Stomach (tissue), 19 donors: ENCODE measurements at places on chromosomes 2 and 18. TPM values are rescaled to one million over a fixed set of nuclear protein-coding genes. Genes with fewer than 3 reads are reported as not detected.
A peak's percentile ranks its signal among the peaks of the same experiment; 100 is the strongest.

Gene ANKRD44
- total RNA-seq, result 58.4 TPM

Gene CD302
- 4.6 TPM for total RNA-seq

Gene PLB1
- 0.45 TPM for total RNA-seq

Gene NETO1
- total RNA-seq, result 1.2 TPM

Gene SLC39A6
- total RNA-seq, result 32.9 TPM

Gene EVX2
- not detected for total RNA-seq

Gene GAL3ST2
- total RNA-seq, result not detected

Gene OXER1
- not detected for total RNA-seq

Gene GREB1
- 11.0 TPM for total RNA-seq

Gene CTLA4
- not detected for total RNA-seq

Gene PSD4
- total RNA-seq, result 73.5 TPM

Gene ANKRD23
- 2.3 TPM for total RNA-seq

Gene ODC1
- total RNA-seq, result 47.8 TPM

Gene G6PC2
- total RNA-seq, result not detected

Gene IHH
- total RNA-seq, result 59.1 TPM

Gene OSR1
- 1.2 TPM for total RNA-seq

Gene SERPINB11
- not detected for total RNA-seq

Gene UCN
- total RNA-seq, result not detected

Gene LAMA3
- 140 TPM for total RNA-seq

- no peak overlapping the region for H3K4me3 ChIP-seq
- no peak overlapping the region for H3K27ac ChIP-seq
- no peaks in the 10 kb centered on the region for H3K27me3 ChIP-seq
- H3K4me1 ChIP-seq, result no peaks in the 10 kb centered on the region
- no peaks in the 10 kb centered on the region for H3K36me3 ChIP-seq
Measured at GRCh38 chr2:123644053-123644452, 381.0 kb upstream of the CNTNAP5 start.

- H3K27ac ChIP-seq, result no peak overlapping the region
- peak; percentile 32 for DNase-seq
- no peak overlapping the region for H3K4me3 ChIP-seq
- H3K36me3 ChIP-seq, result no peaks in the 10 kb centered on the region
- H3K4me1 ChIP-seq, result no peaks in the 10 kb centered on the region
Measured at GRCh38 chr18:62637807-62638687, 77.3 kb upstream of the PHLPP1 start.

GRCh38 chr2:110642360-110642759 lies 35.5 kb downstream of the BUB1 start:
- no peak for DNase-seq
- no peaks in the 10 kb centered on the region for H3K36me3 ChIP-seq
- H3K27me3 ChIP-seq, result no peaks in the 10 kb centered on the region
- no peak overlapping the region for H3K27ac ChIP-seq
- no peaks in the 10 kb centered on the region for H3K4me1 ChIP-seq

GRCh38 chr2:215707608-215708007 lies 271.7 kb upstream of the FN1 start:
- no peak for DNase-seq
- no peaks in the 10 kb centered on the region for H3K36me3 ChIP-seq
- H3K4me1 ChIP-seq, result peaks cover 7% of the 10 kb centered on the region
- H3K27me3 ChIP-seq, result no peaks in the 10 kb centered on the region
- no peak overlapping the region for H3K4me3 ChIP-seq
- no peak overlapping the region for H3K27ac ChIP-seq

GRCh38 chr2:111697560-111697959 lies 186.4 kb downstream of the ANAPC1 start:
- H3K4me1 ChIP-seq, result peaks cover 16% of the 10 kb centered on the region
- H3K27ac ChIP-seq, result no peak overlapping the region
- no peaks in the 10 kb centered on the region for H3K36me3 ChIP-seq
- H3K27me3 ChIP-seq, result no peaks in the 10 kb centered on the region

GRCh38 chr2:23484767-23485166 lies 99.8 kb downstream of the KLHL29 start:
- H3K4me1 ChIP-seq, result no peaks in the 10 kb centered on the region
- DNase-seq, result no peak
- H3K27me3 ChIP-seq, result peaks cover 6% of the 10 kb centered on the region
- no peaks in the 10 kb centered on the region for H3K36me3 ChIP-seq

DNA sequence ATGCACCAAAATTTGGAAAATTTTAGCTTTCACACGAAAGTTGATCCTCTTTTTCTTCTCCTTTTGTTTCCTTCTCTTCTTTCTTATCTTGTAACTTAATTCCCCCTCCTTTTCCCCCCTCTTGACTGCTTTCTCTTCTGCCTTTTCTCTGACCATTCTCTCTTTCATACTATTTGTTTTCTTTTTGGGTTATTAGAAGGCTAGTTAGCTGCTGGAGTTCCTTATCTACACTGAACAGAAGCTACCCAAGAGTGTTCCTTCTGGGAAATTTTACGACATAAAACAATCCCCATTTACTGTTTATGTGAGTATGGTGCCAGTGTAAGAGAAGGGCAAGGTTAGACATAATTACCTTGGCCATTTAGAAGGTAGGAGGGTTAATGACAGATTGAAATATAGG lies 218.4 kb upstream of the DTNA start:
- no peak for DNase-seq
- peaks cover 18% of the 10 kb centered on the region for H3K4me1 ChIP-seq
- H3K27ac ChIP-seq, result no peak overlapping the region
- H3K27me3 ChIP-seq, result no peaks in the 10 kb centered on the region
- H3K4me3 ChIP-seq, result no peak overlapping the region

DNA sequence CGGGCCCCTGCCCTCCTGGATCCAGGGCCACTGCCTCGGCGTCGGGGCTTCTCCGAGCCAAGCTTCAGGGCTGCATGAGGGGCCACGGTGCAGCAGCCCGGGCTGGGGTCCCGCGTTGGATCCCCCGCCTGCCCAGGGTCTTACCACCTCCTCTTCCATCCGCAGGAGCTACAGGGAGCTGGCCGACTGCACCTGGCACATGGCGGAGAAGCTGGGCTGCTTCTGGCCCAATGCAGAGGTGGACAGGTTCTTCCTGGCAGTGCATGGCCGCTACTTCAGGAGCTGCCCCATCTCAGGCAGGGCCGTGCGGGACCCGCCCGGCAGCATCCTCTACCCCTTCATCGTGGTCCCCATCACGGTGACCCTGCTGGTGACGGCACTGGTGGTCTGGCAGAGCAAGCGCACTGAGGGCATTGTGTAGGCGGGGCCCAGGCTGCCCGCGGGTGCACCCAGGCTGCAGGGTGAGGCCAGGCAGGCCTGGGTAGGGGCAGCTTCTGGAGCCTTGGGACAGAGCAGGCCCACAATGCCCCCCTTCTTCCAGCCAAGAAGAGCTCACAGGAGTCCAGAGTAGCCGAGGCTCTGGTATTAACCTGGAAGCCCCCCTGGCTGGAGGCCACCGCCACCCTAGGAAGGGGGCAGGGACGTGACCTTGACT lies 52.1 kb downstream of the RAMP1 start:
- no peaks in the 10 kb centered on the region for H3K36me3 ChIP-seq
- no peak overlapping the region for H3K4me3 ChIP-seq
- H3K27ac ChIP-seq, result no peak overlapping the region
- no peaks in the 10 kb centered on the region for H3K4me1 ChIP-seq

GRCh38 chr2:20568501-20569463 lies 82.1 kb downstream of the HS1BP3 start:
- H3K4me3 ChIP-seq, result no peak overlapping the region
- no peaks in the 10 kb centered on the region for H3K27me3 ChIP-seq
- H3K36me3 ChIP-seq, result no peaks in the 10 kb centered on the region
- peak overlapping the region; percentile 45 for H3K27ac ChIP-seq
- H3K4me1 ChIP-seq, result peaks cover 8% of the 10 kb centered on the region

- H3K4me1 ChIP-seq, result no peaks in the 10 kb centered on the region
- H3K27me3 ChIP-seq, result no peaks in the 10 kb centered on the region
- no peak for DNase-seq
- peaks cover 26% of the 10 kb centered on the region for H3K36me3 ChIP-seq
- H3K4me3 ChIP-seq, result no peak overlapping the region
Measured at GRCh38 chr18:35368595-35368994, 8.5 kb downstream of the ZNF396 start.

DNA sequence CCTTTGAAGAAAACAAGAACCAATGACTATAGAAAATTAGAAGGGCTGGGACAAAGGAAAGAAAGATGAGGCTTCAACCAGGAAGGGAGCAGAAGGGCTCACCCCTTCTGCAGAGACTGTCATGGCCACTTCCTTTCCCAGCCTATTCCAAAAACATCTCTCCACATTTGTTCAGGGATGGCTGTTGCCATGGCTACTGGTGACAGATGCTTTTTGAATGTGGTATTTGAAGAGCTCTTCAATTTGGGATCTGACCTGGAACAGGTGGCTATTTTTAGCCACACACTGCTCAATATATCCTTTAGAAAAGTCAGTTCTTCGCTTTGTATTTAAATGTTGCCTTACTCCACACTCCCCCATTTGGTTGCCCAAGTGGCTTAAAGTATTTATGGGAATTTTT lies 64.1 kb upstream of the LCLAT1 start:
- H3K4me1 ChIP-seq, result no peaks in the 10 kb centered on the region
- H3K27me3 ChIP-seq, result no peaks in the 10 kb centered on the region
- no peaks in the 10 kb centered on the region for H3K36me3 ChIP-seq
- no peak for DNase-seq
- no peak overlapping the region for H3K27ac ChIP-seq

- H3K36me3 ChIP-seq, result no peaks in the 10 kb centered on the region
- H3K27me3 ChIP-seq, result no peaks in the 10 kb centered on the region
- peak overlapping the region; percentile 99 for H3K27ac ChIP-seq
Measured at GRCh38 chr2:231602859-231603467, 10.3 kb downstream of the TEX44 start.

DNA sequence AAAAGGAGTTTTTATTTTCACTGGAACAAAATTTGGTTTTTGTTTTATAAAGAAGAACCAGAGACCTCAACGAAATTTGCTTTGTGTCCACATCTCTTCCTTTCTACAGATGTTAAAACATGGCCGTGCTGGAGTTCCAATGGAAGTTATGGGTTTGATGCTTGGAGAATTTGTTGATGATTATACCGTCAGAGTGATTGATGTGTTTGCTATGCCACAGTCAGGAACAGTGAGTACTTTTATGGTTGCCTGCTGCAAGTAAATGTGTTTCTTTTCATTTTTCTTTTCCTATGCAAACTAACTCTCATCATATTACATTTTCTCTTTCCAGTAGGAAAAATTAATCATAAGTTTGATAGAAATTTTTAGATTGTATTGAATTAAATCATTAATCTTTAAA lies 48.4 kb upstream of the TBR1 start:
- H3K27me3 ChIP-seq, result no peaks in the 10 kb centered on the region
- peaks cover 30% of the 10 kb centered on the region for H3K36me3 ChIP-seq
- DNase-seq, result no peak
- no peak overlapping the region for H3K27ac ChIP-seq
- H3K4me3 ChIP-seq, result no peak overlapping the region

GRCh38 chr2:156630579-156631337 lies 194.6 kb downstream of the GPD2 start:
- H3K4me3 ChIP-seq, result no peak overlapping the region
- H3K27me3 ChIP-seq, result no peaks in the 10 kb centered on the region

DNA sequence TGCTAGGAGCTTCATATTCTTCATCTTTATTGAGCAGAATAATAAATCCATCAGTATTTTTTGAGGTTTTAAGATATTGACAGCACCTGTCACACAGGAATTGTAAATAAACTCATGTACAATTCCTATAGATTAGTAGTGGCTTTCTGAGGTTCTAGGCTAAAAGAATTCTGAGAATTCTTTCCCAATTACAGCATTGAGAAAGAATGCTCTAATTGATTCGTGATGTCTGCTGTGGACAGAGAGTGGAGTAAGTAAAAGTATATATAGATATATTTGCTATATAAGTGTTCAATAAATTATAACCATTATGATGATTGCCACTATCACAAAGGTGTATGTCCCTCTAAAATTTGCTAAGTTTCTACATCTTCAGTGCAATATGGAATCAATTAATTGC lies 186.5 kb upstream of the NRP2 start:
- DNase-seq, result no peak
- no peaks in the 10 kb centered on the region for H3K36me3 ChIP-seq
- no peak overlapping the region for H3K4me3 ChIP-seq

DNA sequence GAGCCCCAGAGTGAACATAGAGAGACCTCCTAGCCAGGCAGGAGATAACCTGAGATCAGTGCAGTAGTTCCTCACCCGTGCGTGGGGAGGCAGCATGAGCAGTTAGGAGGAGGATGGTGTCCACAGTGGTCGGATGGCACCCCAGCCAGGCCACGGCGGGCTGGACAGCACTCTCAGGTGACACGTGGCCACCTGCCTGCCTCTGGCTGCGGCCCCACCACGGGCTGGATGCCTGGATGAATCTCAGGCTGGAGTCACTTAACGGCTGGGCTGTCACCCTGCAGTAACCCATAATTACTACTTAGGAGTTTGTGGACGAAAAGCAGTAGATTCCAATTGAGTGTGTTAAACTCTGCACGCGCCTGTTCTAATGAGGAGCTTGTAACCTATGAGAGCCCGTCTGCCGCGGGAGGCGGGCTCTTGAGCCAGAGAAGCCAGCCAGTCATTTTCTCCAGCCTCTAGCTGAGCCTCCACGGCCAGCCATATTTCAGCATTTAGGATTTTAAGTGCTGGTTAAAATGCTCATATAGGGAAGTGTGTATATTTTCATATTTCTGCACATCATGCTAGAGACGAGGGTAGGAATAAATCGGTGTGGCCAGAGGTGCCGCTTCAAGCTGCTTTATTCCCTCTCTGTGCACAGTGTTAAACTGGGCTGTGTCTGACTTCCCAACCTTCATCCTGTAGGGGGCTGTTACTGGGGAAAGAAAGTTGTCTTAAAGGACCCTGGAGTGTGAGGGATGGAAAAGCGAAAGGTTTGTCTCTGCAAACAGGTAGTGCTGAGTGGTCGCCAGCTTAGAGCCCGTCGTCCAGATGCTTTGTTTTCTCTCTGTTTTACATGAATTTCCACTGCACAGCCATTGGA lies 144.0 kb downstream of the GLI2 start:
- no peak for DNase-seq
- peaks cover 10% of the 10 kb centered on the region for H3K4me1 ChIP-seq
- H3K36me3 ChIP-seq, result no peaks in the 10 kb centered on the region

- no peaks in the 10 kb centered on the region for H3K27me3 ChIP-seq
- H3K4me1 ChIP-seq, result no peaks in the 10 kb centered on the region
- no peak for DNase-seq
- no peak overlapping the region for H3K4me3 ChIP-seq
Measured at GRCh38 chr2:107112561-107112960, 226.6 kb upstream of the ST6GAL2 start.

DNA sequence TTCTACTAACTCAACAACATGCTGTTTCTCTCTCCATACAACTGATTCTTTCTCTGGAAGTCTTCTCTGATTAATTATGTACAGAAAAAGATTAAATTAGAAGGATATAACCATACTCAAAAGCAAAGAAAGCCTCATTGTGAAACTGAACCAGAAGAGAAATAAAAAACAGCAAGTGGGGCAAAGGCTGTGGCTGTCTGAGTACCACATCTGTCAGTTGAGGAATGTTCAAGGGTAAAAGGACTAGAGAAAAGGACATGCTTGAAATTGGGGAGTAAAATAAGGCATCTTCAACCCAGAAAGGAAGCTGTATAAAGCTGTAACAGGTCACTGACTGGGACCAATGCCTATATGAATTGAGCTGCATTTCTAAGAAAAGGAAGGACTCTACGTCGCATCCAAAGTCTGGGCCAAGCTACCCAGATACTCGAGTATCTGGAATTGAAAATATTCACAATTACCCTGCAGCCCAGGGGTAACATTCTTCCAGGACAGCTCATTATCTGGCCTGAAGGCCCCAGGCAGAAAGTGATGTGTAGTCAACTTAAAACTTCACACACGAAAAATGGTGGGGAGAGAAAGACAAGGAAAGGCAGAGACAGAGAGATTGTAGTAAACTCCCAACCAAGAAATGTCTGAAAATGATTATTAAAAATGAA lies 356.0 kb upstream of the GALNT5 start:
- no peaks in the 10 kb centered on the region for H3K36me3 ChIP-seq
- no peaks in the 10 kb centered on the region for H3K27me3 ChIP-seq
- no peak overlapping the region for H3K4me3 ChIP-seq
